ENCODE measurements at places on chromosomes 13 and 19.

GRCh38 chr19:38710928-38711725 is 33.1 kb downstream of the CAPN12 start:
- DNase-seq = no peak

- no peak for DNase-seq
Observed at GRCh38 chr13:109227344-109227940, 558.9 kb downstream of the IRS2 start.

DNA sequence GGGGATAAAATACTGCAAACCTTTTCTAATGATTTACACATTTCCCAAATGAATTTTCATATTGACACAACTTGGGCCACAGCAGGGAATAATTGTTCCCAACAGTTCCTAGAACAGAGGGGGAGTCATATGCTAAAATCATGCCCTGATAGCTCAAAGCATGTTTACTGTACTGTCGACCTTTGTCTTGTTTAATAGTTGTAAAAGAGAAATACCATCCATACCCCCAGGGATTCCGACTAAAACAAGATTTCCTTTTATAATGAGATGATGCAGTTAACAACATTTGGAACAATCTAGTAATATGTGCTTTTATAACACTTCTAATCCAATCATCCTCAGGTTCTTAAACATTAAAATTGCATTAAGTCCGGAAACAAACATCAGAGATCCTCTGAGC is 759.7 kb downstream of the OLFM4 start:
- no peak for DNase-seq

DNA sequence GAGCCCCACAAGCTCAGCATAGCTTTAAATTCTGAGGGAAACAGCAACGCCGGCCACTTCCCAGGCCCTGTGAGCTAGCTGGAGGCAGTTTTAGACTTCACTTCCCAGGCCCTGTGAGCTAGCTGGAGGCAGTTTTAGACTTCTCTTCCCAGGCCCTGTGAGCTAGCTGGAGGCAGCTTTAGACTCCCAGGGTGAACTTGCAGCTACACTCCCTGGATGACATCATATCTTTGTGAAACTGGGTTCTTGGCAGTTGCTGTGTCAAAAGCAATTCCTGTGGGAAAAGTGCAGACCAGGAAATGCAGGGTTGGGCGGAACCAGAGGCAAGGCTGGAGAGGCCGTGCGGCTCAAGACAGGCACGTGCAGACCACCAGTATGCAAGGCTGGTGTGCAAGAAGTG is 12.7 kb downstream of the SOX1 start:
- no peak for DNase-seq

GRCh38 chr13:20303636-20304035 is 71.5 kb upstream of the GJB6 start:
- no peak for DNase-seq

GRCh38 chr13:111573801-111574200 is 253.4 kb downstream of the TEX29 start:
- DNase-seq = no peak

- DNase-seq = peak; percentile 14
Observed at GRCh38 chr19:35229601-35230000, 1.1 kb upstream of the FAM187B start.

GRCh38 chr13:25067064-25067463 is 28.9 kb upstream of the PABPC3 start:
- DNase-seq = no peak

GRCh38 chr13:103473081-103473480 is 406.9 kb upstream of the SLC10A2 start:
- DNase-seq = no peak

DNA sequence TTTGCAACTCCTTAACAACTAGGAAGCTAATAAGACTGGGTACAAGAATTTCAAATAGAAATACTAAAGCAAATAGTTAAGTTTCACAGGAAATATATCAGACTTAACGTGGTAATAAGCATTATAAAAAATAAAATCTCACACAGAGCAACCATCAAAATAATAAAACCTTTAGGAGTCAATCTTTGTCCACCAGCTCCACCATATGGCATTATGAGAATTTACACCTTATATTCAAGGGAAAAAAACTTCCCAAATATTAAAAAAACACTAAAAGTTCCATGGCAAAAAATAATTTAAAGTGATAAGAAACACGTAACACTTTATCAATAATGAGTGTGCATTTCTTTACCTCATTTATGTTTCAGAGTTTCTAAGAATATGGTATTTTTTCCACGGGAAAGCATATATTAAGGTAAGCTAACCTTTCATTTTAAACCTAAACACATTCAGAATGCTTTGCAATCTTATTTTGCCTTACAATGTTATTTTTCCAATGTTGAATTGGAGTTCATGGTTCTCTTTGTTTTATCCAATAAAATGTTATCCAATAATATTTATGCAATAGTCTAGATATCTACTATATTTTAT is 423.2 kb upstream of the SGCG start:
- DNase-seq = no peak

DNA sequence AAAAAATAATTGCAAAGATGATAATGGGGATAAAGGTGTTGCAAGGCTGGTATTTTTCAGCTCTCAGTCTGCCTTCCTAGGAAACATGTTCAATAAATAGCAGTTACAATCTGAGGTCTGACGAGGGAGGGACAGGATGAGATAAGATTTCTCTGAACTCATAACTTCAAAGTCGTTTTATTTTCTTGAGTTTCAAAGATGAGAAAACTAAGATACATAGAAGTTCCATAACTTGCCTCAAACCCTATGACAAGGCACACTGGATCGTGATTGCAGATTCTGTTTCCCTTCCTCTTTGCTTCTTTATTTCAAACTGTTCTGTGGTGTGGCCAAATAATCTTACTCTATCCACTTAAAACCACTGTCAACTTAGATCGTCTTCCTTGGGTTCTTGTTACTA is 327.2 kb downstream of the GPC5 start:
- no peak for DNase-seq

- no peak for DNase-seq
Observed at GRCh38 chr19:30742406-30742938, 370.3 kb downstream of the ZNF536 start.

GRCh38 chr19:56885173-56885985 is 44.9 kb upstream of the PEG3 start:
- no peak for DNase-seq

DNA sequence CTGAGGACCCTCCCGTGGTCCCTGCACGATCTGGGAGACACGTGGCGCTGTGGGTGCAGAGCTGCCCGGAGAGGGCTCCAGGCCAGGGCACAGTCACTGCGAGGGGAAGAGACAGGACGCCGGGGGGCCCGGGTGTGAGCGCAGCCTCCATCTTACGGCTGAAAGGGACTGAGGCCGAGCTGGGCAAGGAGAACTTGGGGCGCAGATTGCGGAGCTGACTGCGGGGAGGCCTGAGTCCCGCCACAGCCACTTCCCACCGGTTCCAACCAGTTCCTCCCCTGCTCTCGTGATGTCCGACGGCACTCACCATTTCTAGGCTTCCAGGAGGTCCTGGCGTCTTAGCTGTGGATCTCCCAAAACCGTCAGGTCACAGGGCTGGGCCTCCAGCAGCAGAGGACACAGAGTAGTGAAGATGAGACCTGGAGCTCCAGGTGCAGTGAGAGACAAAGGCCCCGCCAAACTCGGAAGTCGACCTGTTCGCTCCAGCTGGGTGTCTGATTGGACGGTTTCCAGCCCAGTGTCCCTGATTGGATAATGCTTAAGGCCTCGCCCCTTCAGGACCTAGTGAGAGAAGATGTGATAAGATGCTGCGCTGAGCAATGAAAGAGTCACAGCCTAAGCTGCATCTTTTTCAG is 4.8 kb upstream of the ZNF253 start:
- DNase-seq = peak; percentile 76

GRCh38 chr19:55406826-55407549 is 600 bp downstream of the UBE2S start:
- DNase-seq = peak; percentile 61

DNA sequence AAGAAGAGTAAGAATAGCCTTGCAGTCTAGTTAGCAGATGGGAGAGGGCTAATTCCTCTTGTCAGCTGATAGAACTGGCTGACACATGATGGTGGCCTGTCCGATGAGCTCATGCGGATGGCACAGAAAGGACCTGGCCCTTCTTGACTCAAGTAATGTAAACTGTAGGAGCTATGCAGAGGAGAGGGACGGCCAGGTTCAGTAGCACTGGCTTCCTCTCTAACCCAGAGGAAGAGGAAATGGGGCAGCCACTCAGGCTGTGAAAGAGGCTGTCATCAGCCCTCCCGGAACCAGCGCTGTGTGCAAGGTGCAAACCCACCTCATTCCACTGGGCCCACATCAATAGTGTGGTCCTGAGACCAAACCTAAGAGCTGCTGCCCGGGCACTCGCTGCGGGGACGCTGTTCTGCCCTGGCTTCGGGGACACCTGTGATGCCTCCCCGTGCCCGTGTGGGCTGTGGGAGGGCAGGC is 30.8 kb upstream of the USE1 start:
- no peak for DNase-seq

DNA sequence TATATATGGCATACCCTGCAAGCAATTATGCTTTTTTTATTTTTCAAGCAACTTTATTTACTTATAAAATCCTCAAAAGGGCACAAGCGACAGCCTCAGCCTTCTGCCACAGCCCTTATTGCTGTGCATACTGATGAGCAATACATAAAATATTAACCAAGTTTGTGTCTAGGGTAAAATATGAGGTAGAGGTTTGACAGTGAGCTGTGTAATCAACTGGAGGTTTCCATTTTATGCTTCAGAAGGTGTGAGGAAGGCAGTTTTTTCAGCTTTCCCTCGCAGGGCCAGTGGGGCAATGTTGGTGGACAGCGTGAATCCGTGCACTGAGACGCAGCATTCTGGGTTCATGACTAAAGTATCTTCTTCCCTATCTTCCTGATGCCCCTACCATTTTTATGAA is 310.4 kb downstream of the IRS2 start:
- no peak for DNase-seq

- DNase-seq = peak; percentile 48
Observed at GRCh38 chr13:36674337-36675212, 755 bp downstream of the SERTM1 start.

- no peak for DNase-seq
Observed at GRCh38 chr13:35920816-35921215, 210.4 kb downstream of the DCLK1 start.

GRCh38 chr19:10724573-10725071 is 6.7 kb downstream of the DNM2 start:
- no peak for DNase-seq

- DNase-seq = no peak
Observed at GRCh38 chr13:85074543-85075313, 724.5 kb downstream of the SLITRK6 start.

DNA sequence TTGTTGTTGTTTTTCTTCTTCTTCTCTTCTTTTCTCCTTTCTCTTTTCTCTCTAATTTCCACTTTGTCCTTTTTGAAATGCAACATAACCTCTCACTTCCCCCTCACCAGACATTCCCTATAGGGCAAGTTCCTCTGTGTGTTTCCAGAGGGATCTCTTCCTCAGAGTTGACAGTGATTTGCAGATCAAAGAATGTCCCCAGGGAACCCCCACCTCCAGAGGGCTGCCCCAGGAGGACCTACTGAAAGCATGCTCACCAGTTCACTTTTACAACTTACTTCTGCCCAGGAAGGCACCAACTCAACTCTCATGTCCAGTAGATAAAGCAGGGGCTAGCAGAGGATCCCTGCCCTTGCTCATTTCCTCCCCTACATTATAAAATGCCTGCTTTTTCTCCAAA is 1648.0 kb downstream of the PCDH9 start:
- no peak for DNase-seq

DNA sequence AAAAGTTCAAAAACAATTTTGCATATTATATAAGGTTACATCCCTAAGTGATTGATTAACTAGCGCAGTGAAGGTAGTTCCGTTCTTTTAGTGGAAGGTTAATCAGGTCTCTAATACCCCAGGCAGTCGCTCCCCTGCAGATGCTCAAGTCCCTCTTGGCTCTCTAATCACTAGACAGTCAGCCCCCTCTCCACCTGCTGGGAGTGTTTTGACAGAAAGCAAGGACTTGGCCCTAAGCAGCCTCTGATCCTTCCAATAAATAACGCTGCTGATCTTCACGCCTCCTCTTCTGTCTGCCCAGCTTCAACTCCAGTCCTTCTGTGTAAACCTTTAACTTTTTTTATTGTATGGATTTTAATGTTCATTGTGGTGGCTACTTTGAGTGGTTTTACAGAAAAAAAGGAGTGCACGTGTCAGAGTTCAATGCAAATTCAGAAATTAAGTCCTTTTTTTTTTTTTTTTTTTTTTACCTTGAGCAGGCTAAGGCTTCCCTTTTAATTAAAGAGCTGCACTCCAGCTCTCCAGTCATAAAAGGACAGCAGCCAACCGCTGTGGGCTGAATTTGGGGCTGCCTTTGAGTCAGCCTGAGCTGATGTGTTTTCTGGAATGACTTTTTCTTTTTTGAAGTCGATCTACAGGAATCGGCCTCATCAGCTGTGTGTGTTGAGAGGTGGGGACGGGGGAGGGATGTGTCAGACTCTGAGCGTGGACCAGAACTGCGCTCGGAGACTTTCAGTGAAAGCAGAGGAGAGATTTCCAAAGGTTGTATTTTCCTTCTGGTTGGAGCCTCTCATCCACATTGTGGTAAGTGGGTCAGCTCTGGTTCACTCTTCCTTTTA is 33.8 kb upstream of the MYO16 start:
- DNase-seq = no peak
